Suppressor macrophage treated with lipopolysaccharide for 1 hour (primary cell): ENCODE measurements at places on chromosomes 16 and 17.

DNA sequence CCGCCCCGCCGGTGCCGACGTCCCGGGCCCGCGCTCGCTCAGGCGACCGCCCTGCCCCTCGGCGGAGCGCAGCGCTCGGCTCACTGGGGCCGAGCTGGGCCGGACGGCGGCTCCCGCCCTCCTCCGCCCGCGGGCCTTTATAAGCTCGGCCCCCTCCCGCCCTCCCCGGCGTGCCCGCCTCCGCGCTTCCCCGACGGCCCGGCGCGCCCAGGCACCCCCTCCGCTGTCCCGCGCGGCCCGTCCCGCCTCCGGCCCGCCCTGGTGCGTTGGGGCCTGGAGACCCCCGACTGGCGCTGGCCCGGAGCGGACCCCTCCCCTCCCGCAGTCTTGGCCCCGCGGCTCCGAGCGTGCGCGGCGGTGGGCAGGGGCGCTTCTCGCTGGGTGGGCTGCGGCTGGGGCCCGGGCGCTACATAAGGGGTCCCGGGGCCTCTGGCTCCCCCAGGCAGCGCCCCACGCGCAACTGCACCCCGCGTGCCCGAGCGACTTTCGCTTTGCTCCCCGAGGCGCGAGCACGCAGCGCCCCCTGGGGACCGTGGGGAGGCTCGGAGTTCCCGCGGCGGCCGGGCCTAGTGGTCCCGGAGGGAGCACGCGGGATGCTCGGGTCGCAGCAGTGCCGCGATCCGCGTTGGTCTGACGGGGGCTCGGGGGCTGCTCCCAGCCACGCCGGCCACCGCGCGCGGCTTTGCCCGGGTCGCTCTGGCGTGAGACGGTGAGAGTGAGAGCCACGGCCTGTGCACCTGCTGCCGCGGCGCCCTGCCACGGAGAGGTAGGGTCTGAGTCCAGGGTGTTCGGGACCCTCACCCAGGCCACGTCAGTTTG lies at the start of gene PIEZO1:
Gene PIEZO1 (minus strand): TSS at position 115 of the 819 bp plus-strand sequence. CDS start 256 bp downstream, outside the sequence.
- DNase-seq: peak; percentile 95

- DNase-seq: no peak
Observed at GRCh38 chr16:66523861-66524354, 26.0 kb downstream of the TK2 start.

DNA sequence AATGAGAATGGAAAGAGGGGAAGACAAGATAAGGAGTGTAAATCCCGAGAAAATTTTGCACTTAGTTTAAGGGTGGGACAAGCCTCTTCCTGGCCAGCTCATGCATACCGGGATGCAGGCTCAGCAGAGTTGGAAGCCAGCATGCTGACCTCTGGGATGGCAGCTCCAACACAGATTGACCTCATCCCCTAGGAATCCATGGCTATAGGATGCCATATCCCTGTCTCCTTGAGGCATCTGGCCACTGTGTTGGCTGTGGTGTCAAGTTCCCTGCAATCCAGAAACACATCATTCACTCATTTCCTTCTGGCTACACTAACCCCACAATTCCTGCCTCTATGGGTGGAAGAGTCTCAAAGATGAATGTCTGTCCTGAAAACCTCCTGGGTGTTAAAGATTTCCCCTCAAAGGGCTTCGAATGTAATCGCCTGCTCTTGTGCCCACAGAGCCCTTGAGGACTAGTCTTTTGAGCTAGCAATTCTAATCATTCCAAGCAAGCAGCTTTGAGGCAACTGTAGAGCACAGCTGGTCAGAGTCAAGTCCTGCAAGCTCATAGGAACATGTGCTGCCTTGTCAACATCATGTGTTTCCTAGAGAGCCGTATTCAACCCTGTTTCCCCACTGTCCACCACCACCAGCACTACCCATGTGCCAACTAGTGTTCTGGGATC lies 141.4 kb downstream of the PMP22 start:
- no peak for DNase-seq

- DNase-seq: no peak
Observed at GRCh38 chr17:17533901-17534441, 37.8 kb upstream of the RASD1 start.

DNA sequence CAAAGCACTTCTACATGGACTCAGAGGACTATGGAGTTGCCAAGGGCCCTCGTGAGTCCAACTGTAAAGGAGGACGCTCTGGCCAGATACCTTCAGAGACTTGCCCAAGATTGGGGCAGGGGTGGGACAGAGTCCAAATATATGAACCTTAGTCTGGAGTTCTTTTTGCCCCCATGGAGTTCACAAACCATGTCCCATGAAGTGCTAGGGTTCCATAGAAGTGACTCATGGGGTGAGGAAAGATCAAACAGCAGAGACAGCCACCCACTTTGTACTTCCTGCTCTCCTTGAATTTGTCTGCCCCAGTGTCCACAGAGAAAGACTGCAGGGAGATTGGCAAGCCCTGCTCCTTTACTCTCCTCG lies 29.0 kb downstream of the SRL start:
- peak; percentile 71 for DNase-seq

- peak; percentile 88 for DNase-seq
Observed at GRCh38 chr17:27207073-27207513, 86.8 kb upstream of the WSB1 start.

- no peak for DNase-seq
Observed at GRCh38 chr16:50763211-50763610, 21.3 kb downstream of the CYLD start.

GRCh38 chr16:66422366-66422765 lies 4.7 kb upstream of the BEAN1 start:
- DNase-seq: peak; percentile 52
